ENCODE measurements at places on chromosomes 6 and 20. TPM values are rescaled to one million over a fixed set of nuclear protein-coding genes. Genes with fewer than 3 reads are reported as not detected.

DNA sequence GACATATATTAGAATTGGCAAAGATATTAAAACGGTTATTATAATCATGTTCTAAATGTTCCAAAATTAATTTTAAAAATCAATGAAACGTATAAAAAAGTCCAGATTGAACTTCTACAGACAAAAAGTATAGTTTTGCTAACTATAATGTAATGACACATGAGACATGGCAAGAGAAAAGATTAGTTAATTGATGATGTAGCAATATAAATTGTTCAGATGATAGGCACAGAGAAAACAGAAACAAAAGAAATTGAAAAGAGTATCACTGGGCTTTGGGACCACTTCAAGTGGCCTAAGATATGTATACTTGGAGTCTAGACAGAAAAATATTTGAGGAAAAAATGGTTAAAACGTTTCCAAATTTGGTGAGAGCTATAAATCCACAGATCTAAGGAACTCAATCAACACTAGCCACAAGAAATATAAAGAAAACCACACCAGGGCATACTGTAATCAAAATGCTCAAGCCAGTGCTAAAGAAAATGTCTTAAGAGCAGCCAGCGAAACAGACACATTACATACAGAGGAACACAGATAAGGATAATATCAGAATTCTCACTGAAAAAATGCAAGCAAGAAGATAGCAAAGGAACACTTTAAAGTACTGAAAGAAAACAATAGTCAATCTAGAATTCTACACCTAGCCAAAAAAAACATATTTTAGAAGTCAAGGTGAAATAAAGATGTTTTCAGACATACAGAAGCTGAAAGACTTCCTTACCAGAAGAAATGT, 172.6 kb upstream of the FOXQ1 start:
- DNase-seq = no peak

GRCh38 chr6:107228754-107229153, 113.4 kb upstream of the BEND3 start:
- no peak for DNase-seq

DNA sequence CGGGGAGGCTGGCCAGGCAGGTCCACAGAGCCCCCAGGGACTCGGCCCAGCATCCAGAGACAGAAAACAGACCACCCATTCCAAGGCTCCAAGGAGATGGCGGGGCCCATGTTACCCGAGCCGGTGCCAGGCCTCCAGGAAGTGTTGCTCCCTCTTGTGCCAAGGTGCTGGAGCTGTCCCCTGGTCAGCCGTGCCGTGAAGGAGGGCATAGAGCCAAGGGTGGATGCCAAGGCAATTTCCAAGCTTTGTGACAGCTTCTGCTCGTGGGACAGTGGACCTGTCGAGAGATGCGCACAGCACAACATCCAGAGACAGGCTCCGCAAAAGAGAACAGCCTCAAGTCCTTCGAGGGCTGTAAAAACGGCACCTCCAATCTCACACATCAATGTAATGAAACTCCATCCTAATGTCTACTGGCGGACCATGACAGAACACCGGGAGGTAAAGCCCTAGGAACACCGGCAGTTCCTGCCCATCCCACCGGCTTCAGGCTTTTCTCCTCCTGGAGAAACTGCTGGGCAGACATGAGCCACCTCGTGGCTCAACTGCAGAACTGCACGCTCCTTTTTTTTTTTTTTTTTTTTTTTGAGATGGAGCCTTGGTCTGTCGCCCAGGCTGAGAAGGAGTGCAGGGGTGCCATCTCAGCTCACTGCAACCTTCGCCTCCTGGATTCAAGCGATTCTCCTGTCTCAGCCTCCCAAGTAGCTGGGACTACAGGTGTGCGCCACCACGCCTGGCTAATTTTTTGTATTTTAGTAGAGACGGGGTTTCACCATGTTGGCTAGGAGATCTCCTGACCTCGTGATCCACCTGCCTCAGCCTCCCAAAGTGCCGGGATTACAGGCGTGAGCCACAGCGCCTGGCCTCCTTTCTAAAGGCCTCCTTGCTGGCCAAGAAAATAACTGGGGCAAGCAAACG, 30.9 kb upstream of the AVP start:
- DNase-seq = no peak

DNA sequence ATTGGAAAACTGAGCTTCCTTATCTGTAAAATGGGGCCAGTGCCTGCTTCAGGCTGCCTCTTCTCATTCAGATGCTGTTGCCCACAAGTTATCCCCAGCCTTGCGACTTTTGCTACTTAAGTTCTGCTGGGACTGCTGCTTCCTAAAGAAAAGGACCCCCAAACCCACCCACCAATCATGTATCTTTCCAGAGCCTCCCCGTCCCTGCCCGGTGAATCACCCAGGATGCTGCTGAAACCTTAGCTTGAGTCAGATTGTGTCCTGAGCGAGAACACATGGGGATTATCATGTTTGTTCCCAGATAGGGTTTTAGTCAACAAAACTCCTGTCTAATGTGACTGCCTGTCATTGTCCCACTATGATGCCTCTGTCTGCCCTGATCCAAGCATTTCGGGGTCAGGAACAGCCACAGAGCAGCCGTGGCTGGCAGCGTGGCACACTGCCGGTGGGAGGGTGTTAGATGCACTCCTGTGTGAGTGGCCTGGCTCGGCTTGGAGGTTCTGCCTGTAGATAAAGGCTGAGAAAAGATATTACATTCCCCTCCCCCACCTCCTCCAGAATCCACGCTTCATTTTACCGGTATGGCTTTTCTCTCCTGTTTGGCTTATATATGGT, 79.9 kb downstream of the TOX2 start:
- no peak for DNase-seq

DNA sequence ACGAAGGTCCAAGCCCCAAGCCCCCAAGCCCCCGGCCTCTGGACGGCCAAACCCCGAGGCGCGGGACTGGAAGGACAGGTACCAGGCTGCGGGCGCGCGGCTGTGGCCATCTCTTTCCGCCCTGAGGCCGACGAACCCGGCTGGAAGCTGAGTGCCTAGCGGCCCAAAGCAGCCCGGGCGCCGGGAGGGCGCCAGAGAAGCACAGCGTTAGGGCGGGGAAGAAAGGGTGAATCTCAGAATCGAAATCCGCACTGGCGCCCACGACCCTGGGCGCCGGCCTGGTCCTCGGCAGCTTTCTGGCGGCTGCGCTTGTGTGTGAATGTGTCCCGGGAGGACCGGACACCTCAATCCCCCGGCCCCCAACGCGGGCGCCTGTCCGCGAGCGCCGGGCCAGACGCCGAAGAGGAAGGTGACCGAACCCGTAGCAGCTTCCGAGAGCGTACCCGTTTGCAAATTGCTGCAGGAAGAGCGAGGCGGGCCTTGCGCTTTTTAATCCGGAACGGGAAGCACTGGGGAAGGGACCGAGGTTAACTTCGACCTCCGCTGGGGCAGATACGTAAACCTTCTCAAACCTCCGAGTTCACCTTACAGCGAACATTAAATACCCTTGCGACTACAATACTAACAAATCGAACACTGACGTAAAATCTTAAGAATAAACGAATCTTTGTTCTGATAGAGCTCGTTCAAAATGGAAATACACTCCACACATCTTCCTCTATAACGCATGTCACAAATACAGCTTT, 2.9 kb downstream of the NRN1 start:
- no peak for DNase-seq

DNA sequence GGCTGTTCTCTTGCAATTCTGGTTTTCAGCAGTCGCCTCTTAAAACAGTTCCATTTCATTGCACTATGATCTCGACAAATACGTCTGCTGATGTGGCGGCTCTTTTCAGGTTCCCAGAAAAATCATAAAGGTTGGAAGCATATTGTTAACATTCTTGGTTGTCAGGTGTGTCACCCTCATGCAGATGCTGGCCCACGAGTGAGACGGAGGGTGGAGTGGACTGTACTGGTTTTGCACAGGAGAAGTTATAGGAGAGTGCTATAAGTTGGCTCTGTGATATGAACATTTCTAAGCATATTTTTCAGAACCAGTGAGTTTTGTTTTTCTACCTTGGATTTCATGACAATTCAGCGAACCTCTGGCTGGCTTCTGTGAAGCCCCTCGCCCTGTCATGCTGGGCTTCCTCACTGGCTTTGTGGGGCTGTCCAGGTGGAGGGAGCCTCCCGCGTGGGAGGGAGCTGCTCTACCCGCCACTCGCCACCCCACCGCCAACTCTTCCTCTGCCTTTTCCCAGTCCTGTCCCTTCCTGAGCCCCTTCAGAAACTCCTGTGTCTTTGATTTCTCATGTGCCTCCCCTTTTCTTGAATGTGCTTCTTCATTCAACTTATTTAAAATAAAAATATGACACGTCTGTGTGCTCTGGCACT, 10.6 kb downstream of the IRF4 start:
- no peak for DNase-seq

- no peak for DNase-seq
Measured at GRCh38 chr20:43787937-43788336, 61.1 kb upstream of the GTSF1L start.

C6orf15 gene
- total RNA-seq = not detected

DNA sequence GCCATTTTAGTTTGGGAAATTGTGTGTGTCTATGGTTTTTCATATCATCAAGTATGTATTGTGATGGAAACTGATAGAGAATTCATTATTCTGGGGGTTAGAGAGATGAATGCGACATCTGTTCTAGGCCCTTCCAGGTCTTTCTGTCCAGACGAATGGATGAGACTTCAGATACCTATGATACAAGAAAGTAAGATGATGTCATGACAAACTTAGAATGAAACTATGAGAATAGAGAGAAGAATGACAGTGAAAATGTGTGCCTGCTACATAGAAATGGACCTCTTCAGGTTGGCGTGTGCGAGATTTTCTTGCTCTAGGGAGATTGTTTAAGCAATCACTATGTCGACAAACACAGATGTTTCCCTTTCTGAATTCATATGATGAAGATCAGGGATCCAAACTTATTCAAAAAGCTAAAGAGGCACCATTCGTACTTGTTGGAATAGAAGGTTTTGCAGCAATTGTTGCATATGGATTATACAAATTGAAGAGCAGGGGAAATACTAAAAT, 76.1 kb downstream of the SCAND1 start:
- DNase-seq = no peak

- DNase-seq = no peak
Measured at GRCh38 chr20:61761453-61762166, 304.1 kb downstream of the TAF4 start.

DNA sequence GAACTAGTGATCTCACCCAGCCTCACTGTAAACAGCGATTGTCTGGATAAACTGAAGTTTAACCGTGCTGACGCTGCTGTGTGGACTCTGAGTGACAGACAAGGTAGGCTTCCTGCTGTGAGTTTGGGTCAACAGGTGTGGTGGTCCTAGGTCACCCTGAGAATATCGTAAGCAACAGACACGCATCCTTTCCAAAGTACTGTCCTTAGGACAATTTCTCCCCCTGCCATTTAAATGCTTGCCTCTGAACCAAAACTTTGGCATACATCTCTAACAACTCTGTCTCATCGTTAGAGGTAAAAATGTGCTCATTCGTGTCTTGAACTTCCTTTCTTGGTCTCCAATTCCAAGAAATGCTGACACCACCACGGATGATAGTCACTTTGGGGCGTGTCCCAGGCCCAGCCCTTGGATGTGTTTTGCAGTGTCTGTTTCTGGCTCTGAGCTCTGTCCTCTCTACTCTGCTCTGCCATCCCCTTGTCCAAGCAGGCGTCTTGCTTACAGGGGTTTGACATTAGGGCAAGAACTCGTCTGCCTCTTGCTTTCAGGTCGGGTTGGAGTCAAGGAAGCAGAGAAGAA, 95.5 kb downstream of the EYA2 start:
- DNase-seq = no peak

- DNase-seq = no peak
Measured at GRCh38 chr20:40679184-40679583, 9.9 kb downstream of the MAFB start.

DNA sequence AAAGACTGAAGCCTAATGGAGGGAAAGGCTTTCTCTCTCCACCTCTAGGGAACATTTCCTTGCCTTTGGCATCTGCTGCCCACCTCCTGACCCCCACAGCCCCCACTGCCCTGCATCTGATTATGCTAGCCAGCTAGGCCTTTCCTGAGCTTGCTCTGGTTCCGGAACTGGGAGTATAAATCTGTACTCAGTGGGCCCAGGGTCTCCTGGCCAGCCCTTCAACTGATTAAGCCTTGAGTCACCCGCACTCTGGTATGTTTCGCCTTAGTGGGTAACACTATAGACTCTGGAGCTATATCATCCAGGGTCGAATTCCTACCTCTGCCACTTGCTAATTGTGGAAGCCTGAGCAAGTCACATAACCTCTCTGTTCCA, 45.6 kb upstream of the RIPOR2 start:
- no peak for DNase-seq

DNA sequence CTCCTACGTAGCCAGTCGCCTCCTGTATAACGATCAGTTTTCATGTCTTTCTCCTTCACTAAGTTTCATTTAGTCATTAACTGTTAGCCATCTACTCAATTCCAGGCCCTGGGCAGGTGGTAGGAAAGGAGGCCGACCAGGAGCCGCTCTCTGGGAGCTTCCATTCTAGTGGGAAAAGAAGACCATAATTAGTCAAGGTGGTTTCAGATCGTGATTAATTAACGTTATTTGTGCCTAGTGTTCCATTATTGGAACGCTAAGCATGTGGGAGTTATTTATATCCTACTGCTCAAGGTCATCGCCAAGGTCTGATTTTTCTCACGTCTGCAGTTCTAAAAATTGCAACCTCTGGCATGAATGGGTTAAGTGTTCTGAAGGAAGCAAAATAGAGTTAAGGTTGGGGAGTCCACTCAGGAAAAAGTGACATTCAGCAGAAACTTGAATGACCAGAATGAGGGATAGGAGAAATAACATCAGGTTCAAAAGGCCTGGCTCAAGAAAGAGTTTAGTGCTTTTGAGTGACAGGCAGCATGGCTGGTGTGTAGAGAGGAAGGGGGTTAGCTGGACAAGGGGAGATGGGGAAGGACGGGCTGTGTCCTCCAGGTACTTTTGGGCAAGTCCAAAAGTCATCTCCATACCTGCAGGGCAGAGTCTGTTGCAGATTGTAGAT, 812 bp downstream of the SLC9A8 start:
- DNase-seq = no peak

- DNase-seq = no peak
Measured at GRCh38 chr6:100372326-100373091, 92.2 kb downstream of the SIM1 start.

C6orf132 gene
- total RNA-seq = 2.7 TPM

DNA sequence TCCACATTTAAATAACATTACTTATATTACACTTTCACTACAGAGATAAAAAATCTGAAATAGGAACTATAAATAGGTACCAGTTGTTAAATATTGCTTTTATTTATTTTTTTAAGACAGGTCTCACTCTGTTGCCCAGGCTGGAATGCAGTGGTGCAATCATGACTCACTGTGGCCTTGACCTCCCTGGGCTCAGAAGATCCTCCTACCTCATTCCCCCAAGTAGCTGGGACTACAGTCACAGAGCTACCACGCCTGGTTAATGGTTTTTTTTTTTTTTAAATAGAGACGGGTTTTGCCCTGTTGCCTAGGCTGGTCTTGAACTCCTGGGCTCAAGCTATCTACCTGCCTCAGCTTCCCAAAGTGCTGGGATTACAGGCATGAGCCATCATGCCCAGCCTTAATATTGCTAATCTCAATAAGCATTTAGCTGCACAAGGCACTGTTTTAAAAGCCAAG, 17.3 kb downstream of the EEF1E1 start:
- DNase-seq = no peak

DNA sequence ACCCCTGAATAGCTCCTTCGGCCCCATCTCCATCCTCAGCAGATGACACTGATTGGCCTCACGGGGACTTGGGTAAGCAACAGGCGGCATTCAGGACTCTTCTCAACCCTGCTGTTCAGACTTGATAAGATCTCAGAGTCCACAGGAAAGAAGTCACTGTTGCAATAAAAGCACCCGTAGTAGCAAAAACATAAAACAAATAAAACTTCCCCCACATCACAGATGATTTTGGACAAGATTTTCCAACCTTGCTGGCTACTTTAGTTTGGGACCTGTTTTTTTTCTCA, 17.1 kb upstream of the C20orf144 start:
- no peak for DNase-seq
